Nucleus accumbens (tissue), 56 donors: ENCODE measurements at places on chromosomes 7 and 10.

- DNase-seq: no peak
Measured at GRCh38 chr7:63925262-63925625, 73.4 kb upstream of the ZNF722 start.

DNA sequence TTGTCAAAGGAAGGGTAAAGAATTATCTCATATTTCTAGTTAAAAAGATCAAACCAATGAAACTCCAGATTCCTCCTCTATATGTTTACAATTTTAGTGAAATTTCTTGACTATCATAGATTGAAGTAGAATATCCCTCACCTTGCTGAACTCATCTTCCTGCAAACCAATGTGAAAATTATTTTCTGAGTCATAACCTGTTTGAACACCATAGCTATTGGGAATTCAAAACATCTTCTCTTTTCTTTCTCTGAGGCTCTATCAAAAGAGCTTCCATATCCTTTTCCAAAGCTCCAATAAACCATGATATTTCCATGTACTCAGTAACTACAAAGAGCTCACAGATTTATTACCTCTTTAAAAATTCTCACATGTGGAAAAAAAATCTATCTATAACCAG lies 134.3 kb downstream of the DOCK4 start:
- no peak for DNase-seq

- DNase-seq: no peak
Measured at GRCh38 chr10:98425511-98426352, 10.8 kb upstream of the PYROXD2 start.

GRCh38 chr10:20670579-20670978 lies 226.5 kb downstream of the NEBL start:
- no peak for DNase-seq

DNA sequence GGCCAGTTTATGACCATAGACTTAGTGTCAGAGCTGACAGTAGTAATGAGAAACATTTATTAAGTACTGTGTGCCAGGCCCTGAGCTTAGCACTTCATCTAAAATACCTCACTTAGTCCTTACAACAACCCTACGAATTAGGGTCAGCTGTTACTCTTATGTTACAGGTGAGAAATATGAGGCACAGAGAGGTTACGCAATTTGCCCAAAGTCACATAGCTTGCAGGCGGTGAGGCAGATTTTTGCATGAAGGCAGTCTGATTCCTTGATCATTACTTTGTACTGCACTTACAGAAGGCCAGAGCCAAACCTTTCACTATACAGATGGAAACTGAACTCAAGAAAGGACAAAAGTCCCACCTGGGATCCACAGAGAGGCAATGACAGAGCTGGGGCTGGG lies 10.2 kb downstream of the CDH23 start:
- no peak for DNase-seq

GRCh38 chr10:116590590-116591444 lies at the start of gene PNLIPRP1:
PNLIPRP1 (plus strand) TSS chr10:116590959; CDS start chr10:116591130, 171 bp downstream.
- DNase-seq: no peak

GRCh38 chr7:105731042-105731441 lies 145.4 kb downstream of the ATXN7L1 start:
- no peak for DNase-seq

GRCh38 chr7:84913731-84914130 lies 273.1 kb downstream of the SEMA3D start:
- no peak for DNase-seq

- DNase-seq: no peak
Measured at GRCh38 chr7:102300643-102301221, 14.1 kb downstream of the SH2B2 start.

DNA sequence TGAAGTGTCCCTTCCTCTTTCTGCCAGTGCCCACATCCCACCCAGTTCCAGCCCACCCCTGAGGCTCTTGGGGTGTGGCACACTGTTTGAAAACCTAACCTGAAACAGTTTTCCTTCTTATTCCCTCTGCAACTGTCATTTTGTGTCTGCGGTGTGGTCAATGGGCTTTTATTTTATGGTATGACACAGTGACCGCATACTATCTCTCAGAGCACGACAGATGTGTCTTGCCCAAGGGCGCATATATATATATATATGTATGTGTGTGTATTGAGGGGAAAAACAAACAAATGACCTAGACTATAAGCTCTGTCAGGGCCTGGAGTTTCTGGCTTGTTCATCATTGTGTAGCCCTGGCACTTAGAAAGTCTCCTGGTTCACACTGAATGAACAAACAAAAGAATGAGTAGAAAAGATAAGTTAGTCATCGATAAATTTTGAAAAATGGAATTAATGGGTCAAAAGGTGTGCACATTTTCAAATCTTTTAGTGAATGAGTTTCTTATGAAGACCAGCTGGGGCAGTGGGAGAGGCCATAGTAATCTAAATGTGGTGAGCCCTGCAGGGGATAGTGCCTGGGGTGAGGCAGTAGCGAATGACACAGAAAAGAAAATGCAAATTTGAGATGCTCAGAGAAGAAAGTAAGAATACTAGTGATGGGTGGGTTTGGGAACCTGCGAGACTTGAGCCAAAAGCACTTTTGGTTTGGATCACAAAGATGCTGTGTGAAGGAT lies 198.4 kb downstream of the SNX10 start:
- DNase-seq: no peak
